ENCODE measurements at places on chromosomes 11 and 22. TPM values are rescaled to one million over a fixed set of nuclear protein-coding genes. Genes with fewer than 3 reads are reported as not detected.

- no peak for DNase-seq
- no peak overlapping the region for H3K27ac ChIP-seq
- H3K27me3 ChIP-seq, result no peaks in the 10 kb centered on the region
- no peak overlapping the region for H3K4me3 ChIP-seq
- H3K4me1 ChIP-seq, result no peaks in the 10 kb centered on the region
- H3K36me3 ChIP-seq, result no peaks in the 10 kb centered on the region
Observed at GRCh38 chr11:78399136-78399535, 18.5 kb downstream of the GAB2 start.

DNA sequence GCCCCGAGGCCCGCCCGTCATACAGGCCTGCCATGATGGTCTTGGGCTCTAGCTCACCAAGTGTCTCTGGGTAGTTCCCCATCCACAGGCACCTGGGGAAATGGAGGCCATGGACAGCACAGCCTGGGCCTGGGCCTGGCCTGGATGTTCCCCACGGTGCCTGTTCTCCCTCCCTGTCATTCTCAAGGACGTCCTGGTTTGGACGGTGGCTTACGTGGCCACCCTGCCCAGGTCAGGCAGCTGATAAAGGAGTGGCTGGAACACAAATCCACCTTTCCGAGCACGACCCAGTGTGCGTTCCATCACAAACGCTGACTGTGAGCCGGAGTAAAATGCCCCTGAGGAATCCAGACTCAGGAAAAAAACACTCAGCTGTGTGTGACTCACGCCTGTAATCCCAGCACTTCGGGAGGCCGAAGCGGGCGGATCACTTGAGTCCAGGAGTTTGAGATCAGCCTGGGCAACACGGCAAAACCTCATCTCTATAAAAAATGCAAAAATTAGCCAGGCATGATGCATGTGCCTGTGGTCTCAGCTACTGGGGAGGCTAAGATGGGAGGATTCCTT is 41.2 kb upstream of the TESMIN start:
- H3K4me1 ChIP-seq, result no peaks in the 10 kb centered on the region
- no peaks in the 10 kb centered on the region for H3K27me3 ChIP-seq
- no peak overlapping the region for H3K4me3 ChIP-seq

GRCh38 chr11:125942771-125943428 is 2.9 kb upstream of the VSIG10L2 start:
- no peak overlapping the region for H3K27ac ChIP-seq
- DNase-seq, result no peak
- H3K4me1 ChIP-seq, result peaks cover 7% of the 10 kb centered on the region
- no peaks in the 10 kb centered on the region for H3K36me3 ChIP-seq
- H3K27me3 ChIP-seq, result no peaks in the 10 kb centered on the region

- no peaks in the 10 kb centered on the region for H3K36me3 ChIP-seq
- no peaks in the 10 kb centered on the region for H3K4me1 ChIP-seq
- no peak for DNase-seq
- H3K4me3 ChIP-seq, result no peak overlapping the region
Observed at GRCh38 chr11:43922744-43923405, 19.6 kb upstream of the C11orf96 start.

DNA sequence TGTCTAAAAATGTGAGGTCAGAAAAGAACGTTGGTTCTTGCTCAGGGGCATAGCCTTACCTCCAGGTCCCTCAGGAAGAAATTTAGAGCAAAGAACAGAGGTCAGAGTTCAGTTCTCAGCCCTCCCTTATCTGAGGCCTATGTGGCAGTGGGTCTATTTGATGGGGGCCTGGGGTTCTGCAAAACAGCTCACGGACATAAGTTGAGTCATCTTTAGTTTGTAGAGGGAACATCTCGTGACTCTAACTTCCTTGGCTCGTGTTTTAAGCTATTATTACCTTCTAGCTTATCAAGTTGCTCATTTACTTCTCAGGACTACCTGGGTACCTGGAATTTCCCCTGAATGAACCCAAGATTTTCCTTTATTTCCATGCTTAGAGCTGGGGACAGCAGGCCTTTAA is 91.3 kb upstream of the AMOTL1 start:
- no peak for DNase-seq
- H3K27ac ChIP-seq, result no peak overlapping the region
- H3K36me3 ChIP-seq, result no peaks in the 10 kb centered on the region
- no peak overlapping the region for H3K4me3 ChIP-seq

- H3K27me3 ChIP-seq, result no peaks in the 10 kb centered on the region
- H3K4me1 ChIP-seq, result no peaks in the 10 kb centered on the region
Observed at GRCh38 chr11:103338621-103339484, 229.6 kb downstream of the DYNC2H1 start.

GRCh38 chr11:112615238-112615637 is 346.0 kb upstream of the NCAM1 start:
- no peak overlapping the region for H3K4me3 ChIP-seq
- no peak for DNase-seq
- no peaks in the 10 kb centered on the region for H3K27me3 ChIP-seq
- no peak overlapping the region for H3K27ac ChIP-seq
- no peaks in the 10 kb centered on the region for H3K36me3 ChIP-seq

- H3K36me3 ChIP-seq, result no peaks in the 10 kb centered on the region
- peaks cover 11% of the 10 kb centered on the region for H3K4me1 ChIP-seq
- DNase-seq, result no peak
- H3K4me3 ChIP-seq, result no peak overlapping the region
- H3K27ac ChIP-seq, result no peak overlapping the region
Observed at GRCh38 chr22:18148293-18148965, 1.5 kb upstream of the USP18 start.

GRCh38 chr11:33734441-33735270 is 1.6 kb downstream of the CD59 start:
- H3K27me3 ChIP-seq, result no peaks in the 10 kb centered on the region
- H3K36me3 ChIP-seq, result peaks cover 10% of the 10 kb centered on the region
- DNase-seq, result no peak
- peak overlapping the region; percentile 71 for H3K27ac ChIP-seq
- peaks cover 28% of the 10 kb centered on the region for H3K4me1 ChIP-seq

The HEPHL1 gene
- not detected for total RNA-seq

Data from HCT116 (cell line).